ENCODE measurements at places on chromosomes 5 and 9.

- no peak for DNase-seq
Observed at GRCh38 chr5:149298842-149299404, 27.3 kb downstream of the AFAP1L1 start.

- no peak for DNase-seq
Observed at GRCh38 chr9:129910628-129911567, 75.6 kb downstream of the USP20 start.

GRCh38 chr5:57889558-57889957 lies 406.9 kb upstream of the ACTBL2 start:
- DNase-seq: no peak

DNA sequence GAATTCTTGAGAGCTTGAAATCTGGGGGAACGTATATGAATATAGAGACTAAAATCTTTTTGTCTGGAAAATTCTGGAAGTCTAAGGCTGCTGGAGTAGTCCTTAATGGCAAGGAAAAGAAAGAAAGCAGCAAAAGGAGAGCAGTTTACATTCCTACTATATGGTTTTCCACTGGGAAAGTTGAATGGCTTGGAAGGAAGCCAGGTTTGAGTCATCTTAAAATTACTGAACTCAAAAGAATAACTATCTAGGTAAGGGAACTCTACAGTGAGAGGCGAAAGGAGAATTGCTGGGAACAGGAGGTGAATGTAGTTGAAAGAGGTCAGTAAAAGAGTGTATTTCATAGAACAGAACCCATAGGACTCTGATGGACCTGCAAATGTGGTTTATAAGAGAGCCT lies 258.1 kb upstream of the EDIL3 start:
- DNase-seq: no peak

DNA sequence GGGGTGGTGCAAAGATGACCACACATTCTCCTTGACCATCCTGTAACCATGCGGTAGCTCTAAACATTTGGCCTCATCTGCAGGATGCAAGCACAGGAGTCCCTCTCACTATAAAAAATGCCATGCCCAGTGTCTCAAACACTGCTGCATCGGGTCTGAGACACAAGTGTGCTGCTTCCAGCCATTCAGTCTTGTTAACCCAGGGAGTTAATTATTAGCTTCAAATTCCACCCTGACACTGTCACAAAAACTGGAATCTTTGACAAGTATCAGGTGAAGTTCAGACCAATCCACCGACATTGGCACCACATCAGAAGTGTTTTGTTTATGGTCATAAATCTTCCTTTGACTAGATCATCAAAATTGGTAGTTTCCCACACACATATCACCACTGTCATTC lies 119.1 kb upstream of the RASEF start:
- no peak for DNase-seq

GRCh38 chr9:77598524-77598923 lies 49.6 kb downstream of the GNA14 start:
- DNase-seq: no peak

DNA sequence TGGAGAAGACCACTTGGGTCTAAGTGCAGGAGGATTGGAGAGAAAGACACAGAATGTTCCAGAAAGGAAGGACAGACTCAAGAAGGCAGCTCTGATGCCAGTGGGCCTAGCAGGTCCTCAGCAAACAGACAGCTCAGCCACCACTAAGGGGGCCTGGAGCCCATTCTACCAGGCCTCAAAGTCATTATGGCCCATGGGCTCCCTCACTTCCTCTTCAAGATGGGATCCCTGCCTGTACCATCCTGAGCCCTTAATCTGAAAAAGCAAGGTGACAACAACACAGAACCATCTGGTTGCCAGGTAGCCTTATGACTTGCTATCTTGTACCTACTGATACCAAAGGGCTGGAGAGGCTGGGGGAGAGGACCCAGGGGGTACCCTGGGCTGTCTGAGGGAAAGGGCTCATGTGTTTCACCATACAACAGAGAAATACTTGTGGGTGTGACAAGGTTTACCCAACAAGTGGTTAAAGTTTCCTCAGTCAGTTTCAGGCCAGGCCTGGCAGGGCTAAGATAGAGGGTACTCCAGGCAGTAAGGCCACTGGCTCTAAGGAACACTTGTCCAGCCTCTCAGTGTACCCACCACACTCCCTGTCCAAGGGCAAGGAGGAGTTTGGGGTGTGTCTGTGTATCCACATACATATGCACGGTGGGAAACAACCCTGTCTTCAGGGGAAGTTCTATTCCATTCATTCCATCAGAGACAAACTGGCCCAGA lies 30.7 kb downstream of the TCF7 start:
- no peak for DNase-seq

DNA sequence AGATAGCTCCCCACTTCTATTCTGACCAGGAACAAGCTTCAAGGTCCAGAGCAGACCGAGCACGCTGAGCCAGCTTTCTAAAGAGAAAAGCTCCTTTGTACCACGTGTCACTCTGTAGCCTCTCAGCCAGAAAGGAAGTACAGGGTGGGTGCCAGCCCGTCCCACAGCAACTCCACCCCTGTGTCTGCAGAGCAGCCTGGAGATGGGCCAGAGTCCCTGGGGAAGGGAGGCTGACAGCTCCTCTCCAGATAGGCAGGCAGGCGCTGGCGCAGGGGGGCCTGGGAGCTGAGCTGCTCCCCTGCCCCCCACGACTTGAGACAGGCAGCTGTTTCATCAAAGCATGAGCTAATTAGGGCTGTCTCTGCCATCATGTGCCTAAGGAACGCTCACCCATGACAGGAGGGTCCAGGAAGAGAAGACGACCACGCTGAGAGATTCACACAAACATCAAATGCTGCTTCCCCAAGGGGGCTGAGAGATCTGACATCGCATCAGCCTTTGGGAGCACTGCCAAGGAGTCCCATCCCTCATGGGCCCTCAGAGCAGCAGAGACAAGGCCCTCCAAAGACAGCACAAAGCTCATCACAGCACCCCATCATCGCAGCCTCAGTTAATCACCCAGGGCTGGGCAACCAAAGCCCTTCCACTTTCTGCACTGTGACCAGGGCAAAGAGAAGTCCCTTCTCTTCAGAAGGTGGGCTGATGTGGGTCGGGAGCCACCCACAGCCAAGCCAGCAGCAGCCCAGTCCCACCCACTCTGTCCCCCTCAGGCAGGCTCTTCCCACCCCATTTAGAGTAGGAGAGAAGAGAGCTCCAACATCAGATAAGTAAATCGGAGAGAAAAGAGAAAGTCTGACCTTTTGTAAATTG lies 78.5 kb upstream of the LRRTM2 start:
- DNase-seq: no peak

GRCh38 chr5:150438873-150439546 lies 10.5 kb downstream of the RPS14 start:
- no peak for DNase-seq

Measured in activated CD8-positive, alpha-beta memory T cell treated with anti-CD3 and anti-CD28 coated beads for 1 hour (primary cell).